ENCODE measurements at places on chromosomes 7 and 10. TPM values are rescaled to one million over a fixed set of nuclear protein-coding genes. Genes with fewer than 3 reads are reported as not detected.
A peak's percentile ranks its signal among the peaks of the same experiment; 100 is the strongest.

DNA sequence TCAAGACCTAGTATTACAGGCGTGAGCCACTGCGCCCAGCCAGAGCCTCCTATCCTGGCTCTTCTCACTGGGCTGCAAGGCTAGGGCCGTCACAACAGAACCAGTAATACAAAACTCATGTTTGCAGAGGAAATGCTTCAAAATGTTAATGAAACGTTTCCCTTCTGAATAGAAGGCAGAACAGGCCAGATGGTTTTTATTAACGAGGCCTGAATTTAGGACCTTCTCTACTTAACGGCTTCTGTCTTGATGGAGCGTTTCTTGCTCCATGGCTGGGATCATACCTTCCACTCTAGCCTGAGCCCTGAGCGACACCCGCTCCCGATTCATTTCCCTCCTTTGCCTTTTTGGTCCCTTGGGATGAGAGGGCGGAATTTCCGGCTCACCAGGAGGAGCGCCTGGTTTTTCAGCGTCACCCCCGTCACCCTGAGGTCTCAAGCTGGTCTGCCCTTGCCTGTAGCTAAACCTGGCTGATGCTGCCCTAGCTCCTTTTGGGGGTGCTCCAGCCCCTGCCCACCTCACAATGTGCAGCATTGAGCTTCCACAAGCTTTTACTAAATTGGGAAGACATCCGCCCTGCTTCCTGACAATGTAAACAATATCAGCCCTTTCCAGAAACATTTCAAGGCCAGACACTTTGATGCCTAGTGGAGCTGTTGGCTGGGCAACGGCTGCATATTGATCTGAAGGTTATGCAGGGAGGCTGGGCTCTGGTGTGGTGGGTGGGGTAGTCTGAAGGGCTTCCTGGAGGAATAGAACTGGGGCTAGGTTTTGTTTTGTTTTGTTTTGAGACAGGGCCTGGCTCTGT lies 5.2 kb downstream of the CLIP2 start:
- no peaks in the 10 kb centered on the region for H3K36me3 ChIP-seq
- H3K4me3 ChIP-seq = no peak overlapping the region
- H3K27me3 ChIP-seq = peaks cover 19% of the 10 kb centered on the region
- H3K27ac ChIP-seq = no peak overlapping the region

- no peak overlapping the region for H3K4me3 ChIP-seq
- DNase-seq = no peak
- no peak overlapping the region for H3K27ac ChIP-seq
- H3K4me1 ChIP-seq = peaks cover 36% of the 10 kb centered on the region
- no peaks in the 10 kb centered on the region for H3K36me3 ChIP-seq
Observed at GRCh38 chr10:78553792-78554191, 515.0 kb upstream of the ZMIZ1 start.

DNA sequence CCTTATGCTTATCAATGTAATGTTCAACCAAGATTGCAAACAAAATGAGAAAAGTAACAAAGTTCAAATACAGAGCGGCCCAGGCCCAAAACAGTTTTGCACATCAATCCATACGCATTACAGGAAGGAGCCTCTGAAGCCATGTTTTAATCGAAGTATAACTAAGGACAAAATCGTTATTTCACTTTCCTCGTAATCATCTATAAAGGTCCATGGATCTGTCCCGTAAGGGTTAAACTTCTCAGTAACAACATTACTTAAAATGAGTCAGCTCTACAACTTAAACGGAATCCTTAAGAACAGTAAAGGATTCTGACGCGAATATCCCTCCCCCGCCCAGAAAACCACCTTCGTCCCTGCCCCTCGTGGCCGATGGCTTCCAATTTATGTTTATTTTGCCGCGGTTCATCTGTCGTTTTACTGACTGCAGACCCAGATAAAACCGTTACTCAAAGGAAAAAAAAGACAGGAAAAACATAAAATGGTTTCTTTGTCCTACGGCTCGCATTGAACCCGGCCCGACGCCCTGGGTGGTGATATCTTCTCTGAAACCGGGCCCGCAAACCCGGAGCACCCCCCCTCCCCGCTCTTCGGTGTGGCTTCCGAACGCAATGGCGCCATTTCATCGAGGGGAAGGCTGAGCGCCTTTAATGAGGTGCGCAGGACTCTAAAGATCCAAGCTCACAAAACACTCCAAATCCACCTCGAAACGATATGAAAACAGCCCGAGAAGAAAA lies 1.1 kb downstream of the HNRNPA2B1 start:
- DNase-seq = peak; percentile 86
- peak overlapping the region; percentile 91 for H3K4me3 ChIP-seq
- peak overlapping the region; percentile 99 for H3K27ac ChIP-seq
- peaks cover 40% of the 10 kb centered on the region for H3K36me3 ChIP-seq
- H3K27me3 ChIP-seq = no peaks in the 10 kb centered on the region

DNA sequence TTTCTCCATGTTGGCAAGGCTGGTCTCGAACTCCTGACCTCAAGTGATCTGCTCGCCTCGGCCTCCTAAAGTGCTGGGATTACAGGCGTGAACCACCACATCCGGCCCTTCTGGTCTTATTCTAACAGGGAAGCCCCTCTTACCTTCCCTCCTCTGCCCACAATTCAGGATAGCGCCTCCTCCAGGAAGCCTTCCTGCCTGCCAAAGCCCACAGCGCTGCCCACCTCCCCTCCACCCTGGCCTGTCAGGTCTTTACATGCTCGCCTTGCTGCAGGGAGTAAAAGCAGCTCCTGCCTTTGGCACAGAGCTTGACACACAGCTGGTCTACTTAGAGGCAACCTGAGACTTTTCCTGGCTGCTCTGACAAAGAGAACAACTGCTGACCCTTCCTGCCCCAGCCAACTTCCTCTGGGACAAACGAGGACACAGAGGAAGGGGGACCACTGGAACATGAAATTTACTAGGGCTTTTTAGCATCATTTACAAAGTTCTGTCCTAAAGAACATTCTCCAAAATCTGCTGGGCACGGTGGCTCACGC lies 13.2 kb downstream of the MLXIPL start:
- DNase-seq = no peak
- H3K27ac ChIP-seq = no peak overlapping the region
- no peaks in the 10 kb centered on the region for H3K36me3 ChIP-seq
- H3K4me1 ChIP-seq = no peaks in the 10 kb centered on the region
- H3K27me3 ChIP-seq = no peaks in the 10 kb centered on the region

GRCh38 chr7:139767561-139767982 lies 10.2 kb downstream of the HIPK2 start:
- H3K4me1 ChIP-seq = no peaks in the 10 kb centered on the region
- no peak overlapping the region for H3K27ac ChIP-seq
- H3K4me3 ChIP-seq = no peak overlapping the region
- no peak for DNase-seq

DNA sequence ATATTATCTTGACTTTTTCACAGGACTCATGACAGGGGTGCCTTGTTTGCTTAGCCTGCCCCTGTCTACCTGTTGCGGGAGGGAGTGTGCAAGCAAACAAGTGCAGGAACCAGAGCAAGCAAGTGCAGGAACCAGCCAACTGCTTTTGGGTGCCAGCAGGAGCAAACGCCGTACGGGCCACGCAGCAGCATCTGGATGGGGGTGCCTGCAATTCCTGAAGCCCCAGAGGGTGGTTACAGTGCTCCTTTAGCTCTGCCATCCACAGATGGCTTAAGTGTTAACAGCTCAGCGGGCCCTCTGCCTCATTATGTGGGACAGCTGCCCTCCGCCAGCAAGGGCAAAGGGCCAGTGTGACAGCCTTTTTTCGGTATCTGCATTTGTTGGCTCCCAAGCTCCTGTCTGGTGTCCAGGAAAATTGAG lies 83.5 kb downstream of the MICU1 start:
- DNase-seq = no peak
- H3K36me3 ChIP-seq = no peaks in the 10 kb centered on the region
- H3K4me3 ChIP-seq = no peak overlapping the region
- H3K4me1 ChIP-seq = peaks cover 18% of the 10 kb centered on the region

DNA sequence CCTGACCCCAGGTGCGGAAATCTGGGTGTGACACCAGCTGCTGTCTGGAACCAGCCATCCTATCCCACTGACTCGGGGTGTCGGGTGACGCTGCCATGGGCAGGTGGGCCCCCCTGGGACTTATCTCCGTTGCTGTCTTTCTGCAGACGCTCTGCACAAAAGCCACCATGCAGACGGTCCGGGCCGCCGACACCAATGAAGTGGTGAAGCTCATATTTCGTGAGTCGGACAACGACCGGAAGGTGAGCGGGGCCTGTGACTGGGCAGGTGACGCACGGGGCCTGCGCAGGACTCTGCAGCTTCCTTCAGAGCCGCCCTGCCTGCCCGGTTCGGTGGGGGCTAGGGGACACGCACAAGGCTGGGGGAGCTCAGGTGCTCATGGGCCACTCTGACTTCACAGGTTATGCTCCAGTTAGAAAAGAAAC lies 36.6 kb downstream of the NKX6-2 start:
- peaks cover 59% of the 10 kb centered on the region for H3K27me3 ChIP-seq
- H3K4me1 ChIP-seq = peaks cover 19% of the 10 kb centered on the region
- no peak for DNase-seq
- H3K27ac ChIP-seq = no peak overlapping the region

DNA sequence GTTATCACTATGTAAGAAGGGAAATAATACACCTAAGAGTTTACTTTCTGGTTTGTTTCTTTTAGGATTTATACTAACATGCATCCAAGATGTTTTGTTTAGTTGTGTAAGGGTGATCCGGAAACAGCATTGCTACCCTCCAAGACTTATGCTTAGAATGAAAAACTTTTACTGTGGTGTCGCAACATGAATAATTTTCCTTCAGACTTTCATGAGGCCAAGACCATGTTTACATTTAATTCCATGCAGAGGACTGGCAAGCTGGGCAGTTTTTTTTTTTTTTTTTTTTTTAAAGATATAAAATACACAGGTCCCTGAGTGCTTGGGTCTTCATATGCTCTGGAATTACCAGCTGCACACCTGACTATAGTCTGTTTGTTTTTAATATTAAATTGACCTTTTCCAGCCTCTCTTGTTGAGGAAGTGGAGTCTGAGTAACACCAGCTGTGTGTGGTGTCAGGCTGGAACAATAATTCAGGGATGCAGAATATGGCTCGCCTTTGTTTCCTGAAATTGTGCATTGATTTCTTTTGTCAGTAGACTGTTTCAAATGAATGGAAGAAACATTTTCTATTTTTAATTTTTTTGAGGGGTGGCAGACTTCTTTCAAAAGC lies 81.7 kb downstream of the ST7 start:
- H3K36me3 ChIP-seq = no peaks in the 10 kb centered on the region
- H3K4me3 ChIP-seq = no peak overlapping the region
- DNase-seq = no peak

DNA sequence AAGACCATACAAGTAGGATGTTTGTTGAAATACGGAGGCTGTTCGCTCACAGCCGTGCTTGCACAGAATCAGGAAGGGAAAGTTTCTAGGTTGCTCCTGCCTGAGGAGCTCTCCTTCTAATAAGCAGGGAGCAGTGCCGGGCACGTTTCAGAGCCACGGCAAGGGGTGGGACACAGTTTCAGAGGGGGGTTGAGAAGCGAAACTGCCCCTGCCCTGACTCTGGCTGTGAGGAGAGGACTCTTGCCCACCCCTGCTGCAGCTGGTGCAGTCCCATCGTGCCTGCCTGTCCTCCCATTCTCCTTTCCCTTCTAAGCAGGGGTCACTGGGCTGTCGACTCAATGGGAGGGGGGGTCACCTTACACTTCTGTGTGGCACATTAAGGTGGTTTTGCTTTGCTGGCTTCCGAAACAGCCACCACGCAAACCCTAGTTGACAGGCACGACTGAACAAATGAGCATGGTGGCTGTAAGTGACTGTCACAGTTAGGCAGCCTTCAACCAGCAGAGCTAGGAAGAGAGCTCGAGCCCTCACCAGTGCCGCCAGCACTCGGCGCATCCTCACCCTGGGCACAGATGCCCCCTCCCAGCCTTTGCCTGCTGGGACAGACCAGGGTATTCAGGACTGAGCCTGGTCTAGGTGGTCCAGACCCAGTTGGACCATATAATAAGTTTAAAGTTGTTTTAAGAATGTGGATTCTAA lies 37.5 kb downstream of the ZNF467 start:
- no peak overlapping the region for H3K4me3 ChIP-seq
- no peak overlapping the region for H3K27ac ChIP-seq
- no peaks in the 10 kb centered on the region for H3K36me3 ChIP-seq
- peaks cover 8% of the 10 kb centered on the region for H3K27me3 ChIP-seq
- H3K4me1 ChIP-seq = no peaks in the 10 kb centered on the region
- no peak for DNase-seq

DNA sequence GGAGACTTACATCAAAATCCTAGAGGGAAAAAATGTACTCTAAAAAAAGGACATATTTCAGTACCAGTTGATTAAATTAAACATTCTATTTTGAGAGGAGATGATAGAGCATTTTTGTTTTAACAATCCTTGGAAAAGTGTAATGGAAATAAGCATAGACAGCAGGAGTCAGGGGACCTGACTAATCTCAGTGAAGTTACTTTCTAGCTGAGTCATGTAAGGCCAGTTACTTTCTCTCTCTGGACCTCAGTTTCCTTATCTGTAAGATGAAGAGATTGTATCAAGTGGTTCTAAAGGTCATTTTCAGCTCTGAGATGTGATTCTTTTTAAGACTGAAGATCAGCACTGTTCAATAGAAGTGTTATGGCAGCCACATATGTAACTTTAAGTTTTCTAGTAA lies 44.1 kb downstream of the VTI1A start:
- no peak overlapping the region for H3K4me3 ChIP-seq
- no peaks in the 10 kb centered on the region for H3K27me3 ChIP-seq
- peaks cover 9% of the 10 kb centered on the region for H3K4me1 ChIP-seq
- no peak overlapping the region for H3K27ac ChIP-seq

DNA sequence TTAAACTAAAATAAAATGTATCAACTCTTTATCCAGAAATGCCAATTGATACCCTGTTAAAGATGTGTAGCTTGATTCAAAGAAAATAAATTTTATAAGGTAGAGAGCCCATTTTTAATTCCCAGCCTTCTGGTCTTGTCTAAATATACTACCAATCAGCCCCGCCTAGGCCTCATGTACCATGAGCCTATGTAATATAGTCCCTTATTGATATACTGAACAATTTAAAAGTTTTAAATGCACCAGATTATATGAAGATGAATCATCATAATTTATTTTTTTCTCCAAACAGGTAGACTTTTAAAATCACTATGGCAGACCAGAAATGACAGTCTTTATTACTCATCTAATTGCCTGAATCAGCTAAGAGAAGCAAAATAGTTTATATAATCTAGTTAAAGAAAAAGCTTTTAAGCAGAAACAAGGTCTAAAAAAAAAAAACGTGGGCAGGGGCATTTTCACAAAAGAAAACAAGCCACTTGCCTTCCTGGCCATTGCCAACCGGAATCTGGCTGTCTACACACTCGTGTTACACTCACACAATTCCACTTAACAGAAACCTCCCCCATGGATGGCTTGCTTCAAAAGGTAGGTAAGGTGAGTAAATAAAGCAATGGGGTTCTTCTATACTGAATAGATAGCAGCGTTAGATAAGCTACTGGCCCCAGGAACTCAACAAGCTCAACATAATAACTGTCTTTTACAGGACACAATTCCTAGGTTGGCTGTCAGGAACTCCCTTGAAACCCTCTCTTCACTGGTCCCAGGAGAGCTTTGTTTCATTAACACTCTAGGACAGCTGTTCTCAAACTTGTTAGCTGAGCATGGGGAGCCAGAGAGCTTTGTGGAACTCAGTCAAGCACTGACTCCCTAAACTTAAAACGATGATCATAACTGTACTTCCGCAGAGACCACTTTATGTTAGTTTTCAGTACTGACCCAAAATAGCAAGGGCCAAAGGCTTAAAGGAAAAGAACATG lies 37.2 kb downstream of the RAPGEF5 start:
- H3K36me3 ChIP-seq = no peaks in the 10 kb centered on the region
- H3K4me1 ChIP-seq = peaks cover 28% of the 10 kb centered on the region
- no peaks in the 10 kb centered on the region for H3K27me3 ChIP-seq
- H3K4me3 ChIP-seq = no peak overlapping the region
- peak; percentile 13 for DNase-seq

DOCK4 gene
- 9.6 TPM for total RNA-seq

ANLN gene
- 176 TPM for total RNA-seq

HELLS gene
- 314 TPM for total RNA-seq

FZD8 gene
- 5.0 TPM for total RNA-seq
